ENCODE measurements at places on chromosomes 7 and 10. TPM values are rescaled to one million over a fixed set of nuclear protein-coding genes. Genes with fewer than 3 reads are reported as not detected.

The CREB5 gene
- total RNA-seq = 6.9 TPM

The TSPAN13 gene
- 37.3 TPM for total RNA-seq

The SEMA3E gene
- 0.41 TPM for total RNA-seq

The CHAT gene
- total RNA-seq = 3.3 TPM

The ABCB4 gene
- total RNA-seq = 6.7 TPM

The DPP6 gene
- 2.2 TPM for total RNA-seq

The CLRN3 gene
- not detected for total RNA-seq

The WDFY4 gene
- total RNA-seq = not detected

The VIPR2 gene
- total RNA-seq = 0.09 TPM

The RGS10 gene
- 9.5 TPM for total RNA-seq

The CPVL gene
- total RNA-seq = 32.9 TPM

The NEBL gene
- 8.4 TPM for total RNA-seq

The INHBA gene
- total RNA-seq = not detected

The NME8 gene
- not detected for total RNA-seq

The MGAM2 gene
- 0.07 TPM for total RNA-seq

The ABCC2 gene
- 6.2 TPM for total RNA-seq

GRCh38 chr10:132847416-132847777 lies 61.5 kb upstream of the NKX6-2 start:
- peaks cover 6% of the 10 kb centered on the region for H3K4me1 ChIP-seq
- peaks cover 6% of the 10 kb centered on the region for H3K27me3 ChIP-seq
- no peaks in the 10 kb centered on the region for H3K36me3 ChIP-seq
- no peak for DNase-seq
- H3K27ac ChIP-seq = no peak overlapping the region

- H3K27me3 ChIP-seq = no peaks in the 10 kb centered on the region
- no peak overlapping the region for H3K4me3 ChIP-seq
Measured at GRCh38 chr10:125859128-125859817, 21.8 kb downstream of the DHX32 start.

GRCh38 chr7:92456236-92456635 lies 9.0 kb downstream of the GATAD1 start:
- no peak overlapping the region for H3K27ac ChIP-seq
- DNase-seq = no peak
- peaks cover 13% of the 10 kb centered on the region for H3K36me3 ChIP-seq

DNA sequence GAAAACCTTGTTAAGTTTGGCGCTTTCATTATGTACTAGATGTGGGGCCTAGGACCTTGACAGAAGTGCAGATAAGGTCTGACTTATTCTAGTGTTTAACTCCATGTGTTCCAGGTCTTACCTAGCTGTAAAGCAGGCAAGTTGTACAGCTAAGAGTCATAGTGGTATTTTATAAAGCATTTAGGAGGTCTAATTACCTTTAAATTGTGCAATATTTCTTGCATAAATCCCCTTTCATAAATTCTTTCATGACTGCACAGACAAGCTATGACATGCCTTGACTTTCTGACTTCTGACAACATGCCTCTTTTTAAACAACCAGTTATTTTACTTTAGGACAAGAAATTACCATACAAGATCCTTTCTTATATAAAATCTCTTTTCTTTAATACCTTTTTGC lies 151.6 kb upstream of the VSTM2A start:
- no peak overlapping the region for H3K4me3 ChIP-seq
- H3K27me3 ChIP-seq = no peaks in the 10 kb centered on the region
- no peak for DNase-seq
- peaks cover 10% of the 10 kb centered on the region for H3K4me1 ChIP-seq
- peaks cover 7% of the 10 kb centered on the region for H3K36me3 ChIP-seq
- no peak overlapping the region for H3K27ac ChIP-seq

GRCh38 chr7:64602518-64602917 lies 39.6 kb upstream of the ZNF680 start:
- H3K27ac ChIP-seq = no peak overlapping the region
- H3K4me3 ChIP-seq = no peak overlapping the region
- no peaks in the 10 kb centered on the region for H3K4me1 ChIP-seq

- no peaks in the 10 kb centered on the region for H3K27me3 ChIP-seq
- H3K4me3 ChIP-seq = no peak overlapping the region
- no peaks in the 10 kb centered on the region for H3K36me3 ChIP-seq
- DNase-seq = no peak
Measured at GRCh38 chr10:131576341-131577177, 265.0 kb upstream of the TCERG1L start.

- no peak overlapping the region for H3K27ac ChIP-seq
- no peak for DNase-seq
- H3K36me3 ChIP-seq = no peaks in the 10 kb centered on the region
- no peaks in the 10 kb centered on the region for H3K4me1 ChIP-seq
- no peak overlapping the region for H3K4me3 ChIP-seq
Measured at GRCh38 chr10:125773687-125774543, 1.7 kb downstream of the MMP21 start.

GRCh38 chr7:117035465-117035862 lies 82.2 kb downstream of the ST7 start:
- H3K27me3 ChIP-seq = no peaks in the 10 kb centered on the region
- H3K4me3 ChIP-seq = no peak overlapping the region
- no peak for DNase-seq
- peaks cover 7% of the 10 kb centered on the region for H3K36me3 ChIP-seq

- H3K4me3 ChIP-seq = no peak overlapping the region
Measured at GRCh38 chr7:113831556-113831955, 87.3 kb downstream of the PPP1R3A start.

GRCh38 chr7:69684369-69685292 lies 86.4 kb downstream of the AUTS2 start:
- H3K27ac ChIP-seq = no peak overlapping the region
- no peak for DNase-seq

- H3K4me3 ChIP-seq = no peak overlapping the region
- no peaks in the 10 kb centered on the region for H3K4me1 ChIP-seq
- no peak overlapping the region for H3K27ac ChIP-seq
- H3K27me3 ChIP-seq = peaks cover 3% of the 10 kb centered on the region
- DNase-seq = no peak
Measured at GRCh38 chr7:113392841-113393540, 274.6 kb upstream of the SMIM30 start.

- H3K27me3 ChIP-seq = no peaks in the 10 kb centered on the region
- H3K4me3 ChIP-seq = no peak overlapping the region
- H3K4me1 ChIP-seq = no peaks in the 10 kb centered on the region
- DNase-seq = no peak
- no peak overlapping the region for H3K27ac ChIP-seq
Measured at GRCh38 chr7:88169717-88170320, 50.0 kb downstream of the SRI start.

- DNase-seq = no peak
- no peak overlapping the region for H3K27ac ChIP-seq
- H3K4me3 ChIP-seq = no peak overlapping the region
- H3K27me3 ChIP-seq = peaks cover 86% of the 10 kb centered on the region
- no peaks in the 10 kb centered on the region for H3K4me1 ChIP-seq
- no peaks in the 10 kb centered on the region for H3K36me3 ChIP-seq
Measured at GRCh38 chr10:120506674-120507073, 49.6 kb downstream of the PLPP4 start.

DNA sequence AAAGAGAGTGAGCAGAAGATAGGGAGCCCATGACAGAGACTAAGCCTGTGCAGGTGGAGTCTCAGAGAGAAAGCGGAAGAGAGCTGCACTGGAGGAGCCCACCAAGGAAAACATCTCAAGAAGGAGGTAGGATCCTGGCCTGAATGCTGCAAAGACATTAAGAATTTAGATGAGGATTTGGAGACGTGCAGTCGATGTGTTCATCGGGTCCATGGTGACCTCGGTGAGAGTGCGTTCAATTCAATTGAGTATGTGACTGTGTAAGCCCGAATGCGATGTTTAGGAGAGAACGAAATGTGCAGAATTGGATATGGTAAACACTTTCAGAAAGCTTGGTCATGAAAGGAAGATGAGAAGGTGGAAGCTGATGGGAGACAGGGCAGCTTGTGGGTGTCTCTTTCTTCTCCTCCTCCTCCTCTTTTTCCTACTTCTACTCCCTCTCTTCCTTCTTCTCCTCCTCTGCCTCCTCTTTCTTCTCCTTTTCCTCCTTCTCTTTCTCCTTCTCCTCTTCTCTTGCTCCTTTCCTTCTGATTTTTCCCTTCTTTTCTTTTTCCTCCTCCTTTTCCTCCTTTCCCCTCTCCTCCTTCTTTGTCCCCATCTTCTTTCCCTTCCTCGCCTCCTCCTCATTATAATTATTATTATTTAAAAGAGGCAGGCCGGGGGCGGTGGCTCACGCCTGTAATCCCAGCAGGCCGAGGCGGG lies 276.0 kb downstream of the RPS24 start:
- H3K4me3 ChIP-seq = no peak overlapping the region
- H3K27me3 ChIP-seq = peaks cover 2% of the 10 kb centered on the region
- no peak for DNase-seq
- H3K36me3 ChIP-seq = no peaks in the 10 kb centered on the region
- peaks cover 24% of the 10 kb centered on the region for H3K4me1 ChIP-seq
- H3K27ac ChIP-seq = no peak overlapping the region

DNA sequence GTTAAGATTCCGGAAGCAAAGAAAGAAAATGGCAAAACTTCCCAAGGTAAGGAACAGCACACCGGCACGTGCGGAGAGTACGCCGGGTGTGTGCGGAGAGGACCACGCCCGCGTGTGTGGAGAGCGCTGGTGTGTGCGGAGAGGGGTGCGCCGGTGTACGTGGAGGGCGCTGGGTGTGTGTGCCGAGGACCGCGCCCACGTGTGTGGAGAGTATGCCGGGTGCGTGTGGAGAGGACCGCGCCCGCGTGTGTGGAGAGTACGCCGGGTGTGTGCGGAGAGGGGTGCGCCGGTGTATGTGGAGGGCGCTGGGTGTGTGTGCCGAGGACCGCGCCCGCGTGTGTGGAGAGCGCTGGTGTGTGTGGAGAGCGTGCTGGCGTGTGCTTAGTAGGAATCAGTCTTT lies 48.6 kb upstream of the DPYSL4 start:
- H3K4me1 ChIP-seq = peaks cover 2% of the 10 kb centered on the region
- H3K27ac ChIP-seq = peak overlapping the region; percentile 84
- H3K27me3 ChIP-seq = no peaks in the 10 kb centered on the region
- DNase-seq = no peak
- no peaks in the 10 kb centered on the region for H3K36me3 ChIP-seq
- H3K4me3 ChIP-seq = no peak overlapping the region

GRCh38 chr10:126465771-126466170 lies 77.5 kb upstream of the ADAM12 start:
- H3K36me3 ChIP-seq = no peaks in the 10 kb centered on the region
- H3K4me1 ChIP-seq = peaks cover 13% of the 10 kb centered on the region
- no peak for DNase-seq
- no peak overlapping the region for H3K27ac ChIP-seq

DNA sequence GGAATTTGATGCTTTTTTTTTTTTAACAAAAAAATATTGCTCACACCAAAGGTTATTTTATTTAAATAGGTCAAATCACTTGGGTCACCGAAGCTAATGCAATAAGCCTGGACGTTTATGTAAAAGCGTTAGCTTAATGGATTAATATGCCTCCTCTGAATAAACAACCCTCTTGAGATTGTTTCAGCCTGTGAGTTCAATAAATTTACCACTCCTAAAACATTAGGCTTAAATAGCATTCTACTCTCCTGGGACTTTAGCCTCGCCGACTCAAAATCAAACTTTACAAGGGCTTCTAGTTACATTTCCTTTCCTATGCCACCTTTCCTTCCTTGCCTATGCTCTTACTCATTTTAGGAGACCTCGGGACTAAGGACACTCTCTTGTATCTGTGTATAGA lies 79.3 kb downstream of the DNAJB9 start:
- no peaks in the 10 kb centered on the region for H3K4me1 ChIP-seq
- H3K4me3 ChIP-seq = no peak overlapping the region
- no peaks in the 10 kb centered on the region for H3K36me3 ChIP-seq
- H3K27me3 ChIP-seq = no peaks in the 10 kb centered on the region
- no peak overlapping the region for H3K27ac ChIP-seq

DNA sequence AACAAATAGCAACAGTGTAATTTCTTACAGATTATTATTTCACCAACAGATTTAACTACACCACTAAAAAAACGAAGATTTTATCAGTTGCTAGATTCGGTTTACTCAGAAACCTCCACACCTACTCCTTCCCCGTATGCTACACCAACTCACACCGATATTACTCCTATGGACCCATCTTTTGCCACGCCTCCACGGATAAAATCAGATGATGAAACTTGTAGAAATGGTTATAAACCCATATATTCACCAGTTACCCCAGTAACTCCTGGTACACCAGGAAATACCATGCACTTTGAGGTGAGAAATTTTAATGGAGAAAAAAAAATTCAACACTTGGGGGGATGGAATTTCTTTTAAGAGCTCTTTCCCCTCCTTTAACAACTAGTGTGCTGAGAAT lies 92.5 kb downstream of the KMT2E start:
- no peak overlapping the region for H3K27ac ChIP-seq
- peaks cover 26% of the 10 kb centered on the region for H3K36me3 ChIP-seq
- no peak overlapping the region for H3K4me3 ChIP-seq
- DNase-seq = no peak
- no peaks in the 10 kb centered on the region for H3K27me3 ChIP-seq
- no peaks in the 10 kb centered on the region for H3K4me1 ChIP-seq

DNA sequence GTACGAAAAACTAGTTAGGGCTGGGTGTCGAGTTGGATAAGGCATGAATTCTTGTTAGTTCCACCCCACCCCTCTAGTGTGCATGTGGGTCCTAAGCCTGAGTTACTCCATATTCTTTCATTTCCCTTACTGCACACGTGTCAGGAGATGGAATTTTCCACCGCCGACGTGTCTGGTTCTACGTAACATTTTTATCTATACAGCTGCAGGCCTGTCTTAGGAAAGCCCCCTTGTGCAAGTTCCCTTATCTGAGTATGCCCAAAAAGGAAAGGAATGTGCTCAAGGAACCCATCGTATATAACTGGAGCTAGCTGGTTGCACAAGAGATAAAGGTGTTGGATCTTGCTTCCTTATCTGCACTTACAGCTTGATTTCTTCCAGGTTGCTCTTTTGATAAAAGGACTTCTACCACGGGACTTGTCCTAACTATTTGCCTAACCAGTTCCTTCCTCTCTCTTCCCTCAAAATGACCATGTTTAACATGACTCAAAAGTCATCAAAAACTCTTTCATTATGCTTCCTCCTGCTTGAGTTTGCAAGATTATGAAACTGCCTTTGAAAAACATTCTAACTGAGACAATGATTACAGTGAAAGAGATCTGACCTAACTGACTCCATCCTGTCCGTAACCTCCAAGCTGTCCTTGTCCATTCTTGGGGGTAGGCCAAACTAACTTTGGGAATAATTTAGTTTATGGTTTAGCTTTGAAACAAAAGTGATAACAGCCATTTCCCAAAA lies 181.4 kb downstream of the AKR1D1 start:
- peaks cover 11% of the 10 kb centered on the region for H3K36me3 ChIP-seq
- H3K27ac ChIP-seq = no peak overlapping the region
- peaks cover 17% of the 10 kb centered on the region for H3K4me1 ChIP-seq
- no peak overlapping the region for H3K4me3 ChIP-seq
- no peaks in the 10 kb centered on the region for H3K27me3 ChIP-seq
- DNase-seq = no peak

GRCh38 chr10:90378524-90379076 lies 479.2 kb downstream of the HTR7 start:
- no peak overlapping the region for H3K4me3 ChIP-seq
- H3K36me3 ChIP-seq = no peaks in the 10 kb centered on the region
- no peak overlapping the region for H3K27ac ChIP-seq
